ENCODE measurements at places on chromosomes 2 and 18.

GRCh38 chr2:118773826-118774225 is 73.6 kb downstream of the EN1 start:
- no peak for DNase-seq

DNA sequence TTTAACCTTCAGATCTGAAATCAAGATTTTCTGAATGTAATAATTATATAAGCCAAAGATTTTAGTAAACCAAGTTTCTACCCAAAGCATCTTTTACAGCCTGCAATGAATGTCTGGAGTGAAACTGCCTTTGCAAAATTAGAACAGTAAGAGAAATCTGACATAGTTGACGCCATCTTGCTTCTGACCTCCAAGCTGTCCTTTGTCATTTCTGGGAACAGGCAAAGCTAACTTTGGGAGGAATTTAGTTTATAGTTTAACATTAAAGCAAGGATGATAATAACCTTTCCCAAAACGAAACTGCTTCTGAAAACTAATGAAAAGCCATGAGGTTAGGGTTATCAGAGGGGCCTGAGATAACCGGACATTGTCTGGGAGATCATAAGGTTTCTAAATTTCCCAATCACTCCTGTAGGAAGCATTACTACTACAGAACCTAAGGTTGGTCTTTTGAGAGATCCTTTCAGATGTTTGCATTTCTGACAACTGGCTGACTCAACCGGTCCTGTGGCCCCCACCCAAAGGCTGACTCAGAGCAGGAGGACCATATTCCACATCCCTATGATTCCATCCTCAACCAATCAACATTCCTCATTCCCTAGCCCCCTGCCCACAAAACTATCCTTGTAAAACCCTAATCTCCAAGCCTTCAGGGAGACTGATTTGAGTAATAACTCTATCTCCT is 124.5 kb downstream of the TMEM131 start:
- no peak for DNase-seq

- DNase-seq, result no peak
These were observed 68.2 kb upstream of the EML6 start for GRCh38 chr2:54655046-54655809.

GRCh38 chr2:5740817-5741216 is 48.6 kb downstream of the SOX11 start:
- DNase-seq, result no peak

DNA sequence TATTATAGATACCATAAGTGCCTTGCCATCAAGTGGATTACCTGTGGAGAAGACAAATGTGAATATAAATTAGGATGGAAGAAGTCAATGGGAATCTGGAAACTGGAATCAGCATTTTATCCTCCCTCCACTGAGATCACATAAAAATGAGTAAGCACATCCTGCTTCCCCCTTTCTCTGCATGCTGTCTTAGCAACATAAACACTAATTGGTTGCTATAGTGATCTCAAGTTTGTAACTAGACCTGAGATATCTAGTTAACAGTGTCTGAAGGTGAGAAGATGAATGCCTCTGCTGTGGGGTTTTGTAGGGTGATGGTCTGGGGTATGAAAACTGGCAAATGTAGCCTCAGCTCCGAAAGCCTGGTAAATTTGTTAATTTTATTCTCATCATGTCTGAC is 1357.5 kb upstream of the CELF4 start:
- no peak for DNase-seq

DNA sequence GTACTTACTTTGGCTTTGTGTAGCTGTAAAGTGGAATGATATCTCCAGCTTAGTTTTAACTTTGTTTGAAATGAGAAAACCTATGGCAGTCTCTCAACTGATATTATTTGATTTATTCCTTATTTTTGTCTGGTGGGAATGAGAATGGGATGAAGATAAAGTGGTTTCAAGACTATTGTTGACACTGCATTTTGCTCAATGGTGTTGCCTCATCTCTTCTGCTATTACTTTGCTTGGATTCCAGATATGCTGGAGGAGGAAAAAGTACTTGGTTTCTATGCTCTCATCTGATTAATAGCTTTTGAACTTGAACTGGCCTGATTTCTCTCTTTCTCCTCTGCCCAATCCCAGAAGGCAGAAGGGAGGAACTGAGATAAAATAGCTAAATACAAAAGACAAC is 198.2 kb downstream of the CTNNA2 start:
- no peak for DNase-seq

DNA sequence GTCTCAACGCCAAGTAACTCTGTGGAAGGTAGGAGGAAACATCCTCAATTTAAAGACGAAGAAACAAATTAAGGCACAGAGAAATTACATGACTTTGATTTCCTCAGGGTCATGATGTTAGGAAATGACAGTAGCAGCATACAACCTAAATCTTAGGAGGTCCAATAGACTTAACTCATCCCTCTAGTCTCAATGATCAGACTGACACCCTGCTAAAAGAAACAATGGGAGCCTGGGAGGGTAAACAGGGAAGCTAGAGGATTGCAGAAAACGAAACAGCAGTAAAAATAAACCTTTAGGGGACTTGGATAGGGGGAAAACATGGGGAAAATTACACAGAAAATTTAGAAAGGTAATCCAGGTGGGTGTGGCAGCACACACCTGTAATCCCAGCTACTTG is 56.0 kb downstream of the ROCK2 start:
- DNase-seq, result no peak

GRCh38 chr2:119059287-119059686 is 99.3 kb downstream of the C1QL2 start:
- no peak for DNase-seq

- no peak for DNase-seq
These were observed 180.6 kb downstream of the ZNF407 start for GRCh38 chr18:74778191-74778847.

- DNase-seq, result no peak
These were observed 266.7 kb downstream of the SH3BP4 start for GRCh38 chr2:235218486-235218907.

DNA sequence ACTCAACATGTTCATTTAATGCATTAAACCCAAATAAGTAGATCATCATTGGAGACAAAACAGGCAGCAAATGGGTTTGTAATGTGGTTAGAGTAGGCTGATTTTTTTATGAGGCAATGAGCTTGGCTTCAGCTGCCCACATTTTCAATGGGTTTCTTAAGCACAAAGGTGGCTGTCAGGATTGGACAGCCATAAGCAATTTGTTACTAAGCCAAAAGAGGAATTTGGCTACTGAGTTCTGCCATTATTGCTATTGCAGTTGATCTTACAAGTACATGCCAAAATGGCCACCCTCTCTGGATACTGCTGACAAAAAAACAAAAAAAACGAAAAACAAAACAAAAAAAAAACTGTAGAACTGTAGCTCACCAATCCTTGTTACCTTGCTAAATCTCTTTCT is 1348.0 kb upstream of the PIK3C3 start:
- DNase-seq, result no peak

GRCh38 chr2:137161250-137161649 is 395.9 kb downstream of the THSD7B start:
- no peak for DNase-seq

- DNase-seq, result no peak
These were observed 245.3 kb downstream of the STK39 start for GRCh38 chr2:168002021-168002553.

- no peak for DNase-seq
These were observed 313.2 kb upstream of the ZEB2 start for GRCh38 chr2:144833075-144833637.

GRCh38 chr2:120948662-120949011 is 213.0 kb downstream of the GLI2 start:
- no peak for DNase-seq

GRCh38 chr2:149219856-149220255 is 110.5 kb upstream of the LYPD6 start:
- DNase-seq, result no peak

DNA sequence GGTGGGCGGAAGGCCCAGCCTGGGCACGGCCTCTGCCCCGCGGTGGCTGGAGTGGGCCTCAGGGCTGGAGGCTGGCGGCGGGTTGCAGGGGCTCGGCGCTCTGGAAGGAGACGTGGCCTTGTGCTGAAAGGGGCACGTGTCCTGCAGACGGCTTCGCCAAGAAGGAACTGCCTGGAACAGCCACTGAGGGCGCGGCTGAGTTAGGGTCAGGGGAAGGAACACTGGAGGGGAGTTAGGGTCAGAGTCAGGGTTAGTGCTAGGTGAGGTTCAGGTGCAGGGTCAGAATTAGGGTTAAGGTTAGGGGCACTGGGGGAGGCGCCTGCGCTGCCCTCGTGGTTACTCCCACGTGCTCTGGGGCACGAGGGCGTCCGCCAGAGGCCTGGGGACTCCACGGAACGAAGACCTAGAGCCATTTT is 933 bp upstream of the ADNP2 start:
- no peak for DNase-seq

- DNase-seq, result no peak
These were observed 40.9 kb upstream of the GPC1 start for GRCh38 chr2:240394549-240394948.

- no peak for DNase-seq
These were observed 1.4 kb downstream of the DNAJC10 start for GRCh38 chr2:182717416-182717815.

DNA sequence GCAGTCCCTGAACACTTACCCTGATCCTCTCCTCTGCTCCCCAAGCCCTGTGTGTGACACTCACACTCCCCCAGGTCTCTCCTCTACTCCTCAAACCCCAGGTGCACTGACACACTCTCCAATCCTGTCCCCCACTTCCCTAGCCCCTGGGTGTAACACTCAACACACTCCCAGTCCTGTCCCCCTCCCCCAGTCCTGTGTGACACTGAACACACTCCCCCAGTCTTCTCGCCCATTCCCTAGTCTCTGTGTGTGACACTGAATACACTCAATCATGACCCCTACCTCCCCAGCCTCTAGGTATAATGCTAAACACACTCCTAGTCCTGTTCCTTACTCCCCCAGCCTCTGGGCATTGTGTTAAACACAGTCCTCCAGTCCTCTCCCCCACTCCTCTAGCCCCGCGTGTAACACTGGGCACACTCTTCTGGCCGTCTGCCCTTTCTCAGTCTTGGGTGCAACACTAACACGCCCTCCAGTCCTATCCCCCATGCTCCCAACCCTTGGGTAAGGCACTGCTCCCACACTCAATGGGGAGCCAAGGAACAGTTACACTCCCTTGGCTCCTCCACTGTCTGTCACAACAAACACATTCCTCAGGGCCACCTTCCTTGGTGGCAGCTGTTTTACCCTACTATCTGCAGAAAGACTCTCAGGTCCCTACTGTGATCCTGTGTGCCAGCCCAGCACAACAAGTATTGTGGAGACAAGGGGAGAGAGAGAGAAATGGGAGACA is 82.5 kb upstream of the PKDCC start:
- DNase-seq, result no peak

- DNase-seq, result no peak
These were observed 561.9 kb upstream of the ID2 start for GRCh38 chr2:8119782-8120505.

GRCh38 chr2:159595410-159596046 is 20.8 kb downstream of the BAZ2B start:
- DNase-seq, result no peak

GRCh38 chr18:52190195-52190594 is 149.8 kb upstream of the DCC start:
- DNase-seq, result no peak

DNA sequence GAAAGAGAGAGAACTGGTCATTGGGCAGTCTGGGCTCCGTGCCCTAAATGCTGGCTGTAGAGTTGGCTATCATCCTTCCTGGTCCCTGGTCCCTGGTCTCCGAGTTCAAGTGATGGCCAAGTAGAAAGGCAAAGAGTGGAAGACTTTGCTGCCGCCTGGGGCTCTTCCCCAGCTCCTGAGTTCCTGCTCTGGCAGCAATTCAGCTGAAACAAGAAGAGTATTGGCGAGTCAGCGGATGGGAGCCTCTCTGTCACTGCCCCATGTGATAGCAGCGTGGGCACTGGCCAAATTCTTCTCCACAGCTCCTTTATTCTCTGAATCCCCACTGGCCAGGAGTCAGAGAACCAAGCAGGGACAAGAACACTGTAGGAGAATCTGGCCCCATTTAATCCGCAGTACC is 351.0 kb upstream of the POU3F3 start:
- no peak for DNase-seq

- no peak for DNase-seq
These were observed 633.4 kb downstream of the DSC3 start for GRCh38 chr18:30409120-30409519.

- DNase-seq, result no peak
These were observed 125.4 kb downstream of the CSRNP3 start for GRCh38 chr2:165594935-165595255.

DNA sequence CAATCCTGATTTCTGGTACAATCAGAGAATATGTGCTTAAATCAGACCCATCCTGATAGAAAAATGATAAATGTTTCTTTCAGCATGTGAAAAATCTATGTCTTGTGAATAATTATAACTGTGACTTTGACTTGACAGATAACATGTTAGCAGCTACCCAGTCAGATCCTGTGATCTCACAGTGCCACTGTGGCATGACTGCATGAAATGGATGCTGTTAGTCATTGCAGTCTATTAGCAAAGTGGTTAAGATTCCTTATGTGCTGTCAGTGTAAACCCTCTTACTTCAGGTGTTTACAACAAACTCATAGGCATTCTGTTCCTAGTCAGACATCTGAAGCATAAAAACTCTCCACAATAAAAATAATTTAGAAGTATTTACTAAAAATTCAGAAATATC is 244.6 kb upstream of the RND3 start:
- no peak for DNase-seq

DNA sequence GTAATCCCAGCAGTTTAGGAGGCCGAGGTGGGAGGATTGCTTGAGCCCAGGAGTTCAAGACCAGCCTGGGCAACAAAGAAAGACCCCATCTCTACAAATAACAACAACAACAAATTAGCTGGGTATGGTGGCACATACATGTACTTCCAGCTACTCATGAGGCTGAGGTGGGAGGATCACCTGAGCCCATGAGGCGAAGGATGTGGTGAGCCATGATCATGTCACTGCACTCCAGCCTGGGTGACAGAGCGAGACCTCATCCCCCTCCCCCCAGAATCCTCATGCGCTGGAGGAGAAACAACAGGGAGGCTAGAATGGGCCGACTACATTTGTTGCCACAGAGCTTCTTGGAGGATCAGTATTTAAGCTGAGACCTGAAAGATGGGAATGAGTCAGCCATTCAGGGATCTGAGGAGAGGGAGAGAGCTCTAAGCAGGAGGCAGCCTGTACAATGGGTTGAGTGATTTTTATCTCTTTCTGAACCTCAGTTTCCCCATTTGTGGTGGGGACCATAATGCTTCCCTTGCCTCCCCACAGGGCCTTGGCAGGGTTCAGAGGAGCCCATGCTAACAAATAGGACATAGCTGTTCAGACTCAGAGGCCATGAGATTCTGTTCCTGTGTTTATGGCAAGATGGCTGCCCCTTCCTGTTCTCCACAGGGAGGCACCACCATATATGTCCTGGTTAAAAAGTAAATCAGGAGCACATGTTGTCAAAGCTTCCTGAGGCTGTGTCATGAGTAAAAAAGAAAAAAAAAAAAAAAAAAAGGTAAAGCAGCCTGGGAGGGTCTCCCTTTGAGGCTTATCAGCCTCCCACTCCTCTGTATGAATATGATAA is 131.4 kb upstream of the HAAO start:
- DNase-seq, result no peak

DNA sequence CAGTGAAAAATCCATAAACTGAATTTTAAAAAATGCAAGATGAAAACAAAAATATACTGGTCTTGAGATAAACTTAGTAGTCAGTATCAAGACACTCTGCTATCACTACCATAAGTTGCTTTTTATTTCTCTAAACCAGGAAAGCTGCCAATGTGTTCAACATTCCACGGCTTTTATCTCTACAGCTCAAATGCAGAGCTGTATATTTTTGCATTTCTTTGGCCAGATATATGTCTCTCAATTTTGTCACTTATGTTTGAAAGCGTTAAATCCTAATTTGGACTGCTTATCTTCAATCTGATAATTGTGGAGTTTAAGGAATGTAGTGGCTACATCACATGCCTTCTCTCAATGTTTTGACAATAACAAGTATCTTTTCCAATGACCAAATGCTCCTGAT is 609.5 kb downstream of the EPHA4 start:
- no peak for DNase-seq

All from stimulated activated CD8-positive, alpha-beta memory T cell treated with anti-CD3 and anti-CD28 coated beads, Interleukin-7, amount 100 ng/mL, for 48 hours (primary cell).